ENCODE measurements at places on chromosomes 2 and 18. TPM values are rescaled to one million over a fixed set of nuclear protein-coding genes. Genes with fewer than 3 reads are reported as not detected.
A peak's percentile ranks its signal among the peaks of the same experiment; 100 is the strongest.

The GALR1 gene
- not detected for total RNA-seq

The SMAD2 gene
- 388 TPM for total RNA-seq

The CYP27C1 gene
- not detected for total RNA-seq

The CFAP53 gene
- total RNA-seq, result 0.38 TPM

The BBS5 gene
- 4.3 TPM for total RNA-seq

The DOK6 gene
- not detected for total RNA-seq

The SETBP1 gene
- 22.6 TPM for total RNA-seq

The KLHL29 gene
- total RNA-seq, result 3.7 TPM

The AQP12A gene
- not detected for total RNA-seq

The PARD6G gene
- total RNA-seq, result 0.40 TPM

The ABCG8 gene
- total RNA-seq, result not detected

The CDH19 gene
- not detected for total RNA-seq

GRCh38 chr18:3211236-3211992 lies 8.4 kb downstream of the MYOM1 start:
- H3K27ac ChIP-seq, result no peak overlapping the region
- peaks cover 12% of the 10 kb centered on the region for H3K4me1 ChIP-seq
- no peaks in the 10 kb centered on the region for H3K36me3 ChIP-seq
- peak; percentile 20 for DNase-seq
- H3K27me3 ChIP-seq, result no peaks in the 10 kb centered on the region

DNA sequence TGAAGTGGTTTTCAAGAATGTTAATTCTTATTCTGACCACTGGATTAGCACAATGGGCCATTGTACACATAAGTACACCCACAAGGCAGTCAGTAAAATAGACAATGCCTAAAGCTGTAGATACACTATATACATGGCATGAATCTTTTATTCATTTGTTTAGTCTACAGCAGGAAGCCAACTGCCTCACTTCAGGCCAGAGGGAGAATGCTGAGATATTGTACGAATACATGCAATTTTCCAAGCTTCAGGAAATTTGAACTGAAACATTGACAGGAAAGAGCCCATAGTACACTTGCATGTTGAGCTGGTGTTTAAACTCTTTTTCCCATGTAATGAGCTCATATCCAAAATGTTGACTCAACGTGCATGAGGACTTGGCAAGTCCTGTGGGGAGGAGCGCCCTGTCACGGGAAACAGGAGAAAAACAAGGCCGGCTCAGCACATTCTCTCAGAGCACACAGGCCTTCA lies 111.6 kb upstream of the CYP1B1 start:
- no peaks in the 10 kb centered on the region for H3K36me3 ChIP-seq
- H3K27ac ChIP-seq, result no peak overlapping the region
- H3K4me1 ChIP-seq, result peaks cover 23% of the 10 kb centered on the region
- DNase-seq, result no peak
- H3K4me3 ChIP-seq, result no peak overlapping the region

GRCh38 chr2:157376041-157376440 lies 50.4 kb upstream of the ERMN start:
- no peaks in the 10 kb centered on the region for H3K27me3 ChIP-seq
- H3K4me1 ChIP-seq, result no peaks in the 10 kb centered on the region
- DNase-seq, result no peak
- H3K27ac ChIP-seq, result no peak overlapping the region
- H3K36me3 ChIP-seq, result peaks cover 27% of the 10 kb centered on the region

DNA sequence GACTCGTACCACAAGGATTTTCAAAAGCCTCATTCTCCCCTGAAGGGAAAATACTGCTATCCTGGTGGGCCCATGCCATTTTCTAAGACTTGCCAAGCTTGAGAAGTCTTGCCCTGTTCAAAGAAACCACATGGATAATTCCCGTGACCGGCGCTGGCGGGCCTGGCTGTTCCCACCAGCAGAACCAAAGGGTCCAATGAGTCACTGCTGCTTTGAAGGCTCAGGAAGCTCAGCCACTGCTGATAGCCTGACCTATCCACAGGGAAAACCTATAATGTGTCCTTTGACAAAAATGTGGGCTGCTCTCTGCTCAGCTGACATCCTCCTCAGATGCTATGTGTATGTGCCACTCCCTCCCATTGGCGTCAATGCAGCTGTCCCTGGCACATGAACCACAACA lies 137.9 kb upstream of the RAB12 start:
- no peaks in the 10 kb centered on the region for H3K4me1 ChIP-seq
- no peaks in the 10 kb centered on the region for H3K36me3 ChIP-seq
- H3K27ac ChIP-seq, result no peak overlapping the region
- H3K4me3 ChIP-seq, result no peak overlapping the region

GRCh38 chr2:238510911-238511613 lies 84.3 kb downstream of the ASB1 start:
- DNase-seq, result no peak
- H3K27ac ChIP-seq, result no peak overlapping the region
- H3K36me3 ChIP-seq, result no peaks in the 10 kb centered on the region
- H3K4me1 ChIP-seq, result peaks cover 1% of the 10 kb centered on the region

- peaks cover 5% of the 10 kb centered on the region for H3K27me3 ChIP-seq
- H3K4me3 ChIP-seq, result no peak overlapping the region
- no peaks in the 10 kb centered on the region for H3K4me1 ChIP-seq
- no peak overlapping the region for H3K27ac ChIP-seq
These were observed 136.8 kb downstream of the MEP1B start for GRCh38 chr18:32326450-32327308.

DNA sequence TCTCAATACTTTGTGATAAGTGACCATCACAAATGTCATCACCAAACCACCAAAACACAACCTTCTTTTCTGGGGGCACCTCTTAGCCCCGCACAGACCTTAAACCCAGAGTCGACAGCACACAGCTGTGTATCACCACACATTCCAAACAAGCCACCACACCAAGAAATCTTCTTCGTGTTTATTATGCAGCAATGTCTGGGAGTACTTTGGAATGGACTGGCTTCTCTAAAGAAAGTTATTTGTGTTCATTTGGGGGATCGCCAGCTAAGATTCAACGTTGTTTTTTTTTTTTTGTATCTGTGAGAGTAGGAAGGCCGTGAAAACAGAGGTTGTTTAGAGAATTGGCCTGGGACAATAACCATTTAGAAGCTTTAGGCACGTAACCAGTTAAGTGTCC lies 1.1 kb upstream of the MTA3 start:
- H3K36me3 ChIP-seq, result peaks cover 7% of the 10 kb centered on the region
- peaks cover 21% of the 10 kb centered on the region for H3K4me1 ChIP-seq
- H3K4me3 ChIP-seq, result peak overlapping the region; percentile 76
- H3K27ac ChIP-seq, result peak overlapping the region; percentile 71
- H3K27me3 ChIP-seq, result peaks cover 4% of the 10 kb centered on the region
- no peak for DNase-seq

DNA sequence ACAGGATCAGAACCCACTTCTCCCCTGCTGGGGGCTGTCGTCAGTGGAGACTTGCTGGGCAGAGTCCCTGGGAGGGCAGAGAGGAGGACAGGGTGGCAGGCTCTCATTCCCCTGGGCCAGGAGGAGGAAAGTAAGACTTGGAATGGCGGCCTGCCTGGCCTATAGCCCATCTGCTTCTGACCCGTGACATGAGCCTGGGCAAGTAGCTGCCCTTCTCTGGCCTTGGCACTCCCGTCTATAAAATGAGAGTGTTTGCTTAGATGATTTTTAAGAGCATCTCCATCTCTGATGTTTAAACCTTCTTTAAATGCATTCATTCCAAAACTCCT lies 173.0 kb downstream of the DDX1 start:
- no peaks in the 10 kb centered on the region for H3K4me1 ChIP-seq
- no peaks in the 10 kb centered on the region for H3K36me3 ChIP-seq
- DNase-seq, result no peak

DNA sequence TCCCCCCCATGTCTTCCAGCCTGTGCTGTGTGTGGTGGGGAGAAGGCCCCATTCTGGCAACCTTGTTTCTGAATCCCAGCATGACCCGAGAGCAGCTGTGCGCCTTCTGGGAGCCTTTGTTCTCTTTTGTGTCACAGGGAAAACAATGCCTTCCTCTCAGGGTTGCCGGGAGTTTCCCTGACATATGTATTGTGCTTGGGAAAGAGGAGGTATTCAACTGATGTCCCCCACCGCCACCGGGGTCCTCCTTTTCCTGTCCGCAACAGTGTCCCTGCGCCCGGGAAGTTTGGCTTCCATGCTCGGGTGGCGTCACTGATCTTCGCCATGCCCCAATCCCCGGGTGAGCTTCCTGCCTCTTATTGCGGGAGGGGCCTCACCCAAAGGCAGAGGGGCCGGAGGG lies 77.5 kb upstream of the ASB18 start:
- no peak for DNase-seq
- H3K36me3 ChIP-seq, result no peaks in the 10 kb centered on the region
- H3K4me1 ChIP-seq, result no peaks in the 10 kb centered on the region
- H3K27ac ChIP-seq, result no peak overlapping the region

DNA sequence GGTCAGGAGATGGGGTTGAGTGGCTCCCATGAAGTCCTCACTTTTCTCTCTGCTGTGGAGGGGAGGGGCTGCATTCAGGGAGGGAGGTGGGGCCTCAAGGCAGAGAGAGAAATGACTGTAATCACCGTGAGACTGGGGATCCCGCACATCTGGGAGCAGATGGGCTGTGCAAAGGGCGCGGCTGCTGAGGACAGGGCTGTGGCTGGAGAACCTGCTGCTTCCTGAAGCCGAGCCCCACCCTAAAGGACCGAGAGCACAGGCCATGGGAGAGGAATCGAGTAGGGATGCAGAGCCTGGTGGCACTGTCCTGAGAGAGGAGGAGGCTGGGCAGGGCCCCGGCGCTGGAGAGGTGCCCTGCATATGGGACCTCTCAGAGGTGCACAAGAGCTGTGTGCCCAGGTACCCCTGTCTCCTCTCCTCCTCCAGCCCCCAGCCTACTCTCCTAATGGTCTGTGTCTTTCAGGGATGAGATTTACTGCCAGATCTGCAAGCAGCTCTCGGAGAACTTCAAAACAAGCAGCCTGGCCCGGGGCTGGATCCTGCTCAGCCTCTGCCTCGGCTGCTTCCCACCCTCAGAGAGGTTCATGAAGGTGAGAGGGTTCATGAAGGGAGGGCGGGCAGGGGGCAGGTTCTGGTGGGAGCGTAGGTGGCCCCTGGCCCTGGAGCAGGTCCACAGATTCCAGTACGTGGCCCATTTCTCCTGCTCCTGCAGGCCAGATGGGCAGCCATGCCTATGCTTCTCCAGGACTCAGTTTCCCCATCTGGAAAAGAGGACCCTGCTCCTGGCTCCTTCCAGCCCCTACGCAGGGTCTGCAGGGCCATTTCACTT lies 25.9 kb upstream of the GPR17 start:
- H3K4me1 ChIP-seq, result peaks cover 4% of the 10 kb centered on the region
- H3K4me3 ChIP-seq, result no peak overlapping the region
- H3K36me3 ChIP-seq, result no peaks in the 10 kb centered on the region
- peaks cover 18% of the 10 kb centered on the region for H3K27me3 ChIP-seq
- H3K27ac ChIP-seq, result no peak overlapping the region

- no peaks in the 10 kb centered on the region for H3K27me3 ChIP-seq
- peaks cover 36% of the 10 kb centered on the region for H3K36me3 ChIP-seq
- peaks cover 73% of the 10 kb centered on the region for H3K4me1 ChIP-seq
- peak overlapping the region; percentile 24 for H3K4me3 ChIP-seq
- H3K27ac ChIP-seq, result peak overlapping the region; percentile 69
These were observed 34.0 kb downstream of the DOCK10 start for GRCh38 chr2:225008179-225008856.

DNA sequence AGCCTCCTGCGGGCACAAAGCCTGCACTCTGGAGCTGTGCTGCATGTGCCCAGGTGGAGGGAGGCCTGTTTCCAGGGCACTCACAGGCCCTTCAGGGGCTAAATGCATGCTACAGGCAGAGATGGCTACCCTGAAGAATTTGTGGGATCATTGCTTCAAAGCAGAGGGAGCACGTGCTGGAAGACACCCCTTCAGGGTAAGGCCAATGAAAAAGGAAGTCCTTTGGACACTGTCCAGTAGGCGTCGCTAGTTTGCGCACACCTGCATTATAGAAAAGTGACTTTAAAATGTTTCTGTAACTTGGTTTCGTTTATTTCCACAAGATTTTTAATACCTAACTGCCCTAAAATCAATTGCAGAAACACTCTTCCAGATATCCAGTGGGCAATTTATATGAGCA lies 325.3 kb downstream of the ZNF516 start:
- H3K4me1 ChIP-seq, result no peaks in the 10 kb centered on the region
- DNase-seq, result no peak
- no peaks in the 10 kb centered on the region for H3K36me3 ChIP-seq
- H3K27me3 ChIP-seq, result no peaks in the 10 kb centered on the region

GRCh38 chr2:98598781-98599428 lies 9.4 kb downstream of the COA5 start:
- no peak for DNase-seq
- H3K4me1 ChIP-seq, result peaks cover 8% of the 10 kb centered on the region
- no peak overlapping the region for H3K4me3 ChIP-seq
- peaks cover 54% of the 10 kb centered on the region for H3K36me3 ChIP-seq

- no peak for DNase-seq
- H3K4me1 ChIP-seq, result no peaks in the 10 kb centered on the region
- H3K27ac ChIP-seq, result no peak overlapping the region
- H3K36me3 ChIP-seq, result no peaks in the 10 kb centered on the region
- H3K4me3 ChIP-seq, result no peak overlapping the region
- no peaks in the 10 kb centered on the region for H3K27me3 ChIP-seq
These were observed 11.2 kb upstream of the DAW1 start for GRCh38 chr2:227860221-227860641.

Data from activated CD4-positive, alpha-beta T cell treated with anti-CD3 and anti-CD28 coated beads, Interleukin-2, amount 10 ng/mL, durations not matched to agents 24 days and 14 days (primary cell).